ENCODE measurements at places on chromosomes 2 and 18.

GRCh38 chr2:203585516-203585915 is 50.4 kb upstream of the RAPH1 start:
- H3K36me3 ChIP-seq, result no peaks in the 10 kb centered on the region
- DNase-seq, result no peak
- H3K4me3 ChIP-seq, result no peak overlapping the region
- H3K27me3 ChIP-seq, result no peaks in the 10 kb centered on the region
- peaks cover 6% of the 10 kb centered on the region for H3K4me1 ChIP-seq

GRCh38 chr18:3649135-3649632 is 199.2 kb downstream of the TGIF1 start:
- no peak overlapping the region for H3K27ac ChIP-seq
- no peaks in the 10 kb centered on the region for H3K27me3 ChIP-seq
- H3K4me1 ChIP-seq, result no peaks in the 10 kb centered on the region

DNA sequence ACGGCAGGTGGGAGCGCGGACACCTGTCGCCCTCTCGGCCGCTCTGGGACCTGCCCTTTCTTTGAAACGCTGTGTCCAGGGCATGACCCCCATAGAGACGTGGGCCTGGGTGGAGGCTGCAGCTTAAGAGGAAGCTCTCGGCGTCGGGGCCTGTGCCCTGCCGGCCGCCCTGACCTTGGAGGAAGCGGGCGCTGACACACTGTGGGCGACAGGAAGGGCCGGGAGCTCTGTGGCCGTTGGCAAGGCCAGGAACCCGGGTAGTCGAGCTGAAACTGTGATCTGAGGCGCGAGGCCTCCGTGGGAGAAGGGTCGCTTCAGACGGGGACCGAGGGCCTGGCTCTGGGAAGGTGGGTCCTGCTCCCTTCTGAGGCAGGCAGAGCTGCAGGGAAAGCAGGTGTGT is 28.2 kb downstream of the KCNG2 start:
- H3K4me3 ChIP-seq, result no peak overlapping the region
- DNase-seq, result no peak
- no peak overlapping the region for H3K27ac ChIP-seq
- no peaks in the 10 kb centered on the region for H3K27me3 ChIP-seq
- no peaks in the 10 kb centered on the region for H3K4me1 ChIP-seq

GRCh38 chr2:67684991-67685390 is 287.9 kb downstream of the ETAA1 start:
- DNase-seq, result no peak
- no peak overlapping the region for H3K27ac ChIP-seq
- H3K4me1 ChIP-seq, result no peaks in the 10 kb centered on the region
- no peaks in the 10 kb centered on the region for H3K27me3 ChIP-seq

GRCh38 chr2:236107536-236107935 is 60.6 kb downstream of the GBX2 start:
- H3K36me3 ChIP-seq, result no peaks in the 10 kb centered on the region
- DNase-seq, result no peak
- H3K4me3 ChIP-seq, result no peak overlapping the region
- H3K27me3 ChIP-seq, result no peaks in the 10 kb centered on the region
- H3K27ac ChIP-seq, result no peak overlapping the region

- no peak for DNase-seq
- H3K4me3 ChIP-seq, result no peak overlapping the region
- no peaks in the 10 kb centered on the region for H3K36me3 ChIP-seq
- H3K27ac ChIP-seq, result no peak overlapping the region
- no peaks in the 10 kb centered on the region for H3K4me1 ChIP-seq
These were observed 993.6 kb downstream of the LRP1B start for GRCh38 chr2:141137122-141137693.

DNA sequence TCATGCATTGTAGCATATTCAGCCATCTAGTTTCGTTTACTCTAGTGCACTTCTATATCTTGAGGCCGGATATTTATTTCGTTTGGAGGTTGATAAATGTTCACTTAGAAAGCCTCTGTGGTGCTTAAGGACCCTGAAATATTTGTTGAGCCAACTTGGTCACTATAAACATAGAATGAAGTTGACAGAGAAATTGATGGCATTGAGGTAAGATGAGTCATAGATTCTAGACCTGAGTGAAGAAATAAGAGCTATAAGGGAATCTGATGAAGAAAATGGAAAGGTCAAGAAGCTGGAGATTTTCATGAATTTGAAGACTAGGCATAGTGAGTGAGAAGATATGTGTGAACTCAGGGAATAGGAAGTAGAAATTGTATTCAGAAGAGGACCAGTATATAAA is 35.9 kb downstream of the EPC2 start:
- DNase-seq, result no peak
- no peak overlapping the region for H3K27ac ChIP-seq
- no peaks in the 10 kb centered on the region for H3K36me3 ChIP-seq
- no peaks in the 10 kb centered on the region for H3K4me1 ChIP-seq
- H3K4me3 ChIP-seq, result no peak overlapping the region
- no peaks in the 10 kb centered on the region for H3K27me3 ChIP-seq

- peak; percentile 23 for DNase-seq
- H3K4me1 ChIP-seq, result peaks cover 24% of the 10 kb centered on the region
- H3K27ac ChIP-seq, result no peak overlapping the region
- H3K36me3 ChIP-seq, result no peaks in the 10 kb centered on the region
- H3K27me3 ChIP-seq, result 0 out of 2 replicates have a peak, but pooled peaks cover 1% of the 10 kb centered on the region
These were observed 32.9 kb upstream of the INHBB start for GRCh38 chr2:120312860-120313694.

DNA sequence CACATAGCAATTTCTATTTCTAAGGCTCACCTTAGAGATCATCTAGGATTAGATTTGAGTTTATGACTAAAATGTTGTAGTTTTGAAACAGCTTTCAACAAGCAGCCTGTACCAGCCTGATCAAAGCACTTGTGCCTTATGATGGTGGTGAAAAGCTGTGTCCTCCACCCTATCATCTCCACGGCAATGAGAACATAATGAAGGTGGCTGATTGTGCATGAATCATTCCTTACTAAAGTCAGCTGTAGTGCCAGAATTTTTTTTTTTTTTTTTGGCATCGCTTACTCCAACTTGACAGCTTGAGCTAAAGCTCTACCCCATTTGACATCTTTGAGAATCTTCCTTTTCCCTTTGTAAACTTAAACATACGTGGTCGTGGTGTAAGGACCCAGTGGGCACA is 86.0 kb downstream of the DCC start:
- no peaks in the 10 kb centered on the region for H3K36me3 ChIP-seq
- H3K27me3 ChIP-seq, result no peaks in the 10 kb centered on the region
- H3K4me1 ChIP-seq, result no peaks in the 10 kb centered on the region
- H3K4me3 ChIP-seq, result no peak overlapping the region

- no peak overlapping the region for H3K27ac ChIP-seq
- no peak for DNase-seq
- H3K4me1 ChIP-seq, result no peaks in the 10 kb centered on the region
- no peaks in the 10 kb centered on the region for H3K27me3 ChIP-seq
These were observed 7.3 kb upstream of the CHN1 start for GRCh38 chr2:175012516-175012915.

- H3K36me3 ChIP-seq, result no peaks in the 10 kb centered on the region
- no peaks in the 10 kb centered on the region for H3K27me3 ChIP-seq
- no peak for DNase-seq
- no peak overlapping the region for H3K4me3 ChIP-seq
These were observed 129.2 kb downstream of the MEP1B start for GRCh38 chr18:32319084-32319483.

DNA sequence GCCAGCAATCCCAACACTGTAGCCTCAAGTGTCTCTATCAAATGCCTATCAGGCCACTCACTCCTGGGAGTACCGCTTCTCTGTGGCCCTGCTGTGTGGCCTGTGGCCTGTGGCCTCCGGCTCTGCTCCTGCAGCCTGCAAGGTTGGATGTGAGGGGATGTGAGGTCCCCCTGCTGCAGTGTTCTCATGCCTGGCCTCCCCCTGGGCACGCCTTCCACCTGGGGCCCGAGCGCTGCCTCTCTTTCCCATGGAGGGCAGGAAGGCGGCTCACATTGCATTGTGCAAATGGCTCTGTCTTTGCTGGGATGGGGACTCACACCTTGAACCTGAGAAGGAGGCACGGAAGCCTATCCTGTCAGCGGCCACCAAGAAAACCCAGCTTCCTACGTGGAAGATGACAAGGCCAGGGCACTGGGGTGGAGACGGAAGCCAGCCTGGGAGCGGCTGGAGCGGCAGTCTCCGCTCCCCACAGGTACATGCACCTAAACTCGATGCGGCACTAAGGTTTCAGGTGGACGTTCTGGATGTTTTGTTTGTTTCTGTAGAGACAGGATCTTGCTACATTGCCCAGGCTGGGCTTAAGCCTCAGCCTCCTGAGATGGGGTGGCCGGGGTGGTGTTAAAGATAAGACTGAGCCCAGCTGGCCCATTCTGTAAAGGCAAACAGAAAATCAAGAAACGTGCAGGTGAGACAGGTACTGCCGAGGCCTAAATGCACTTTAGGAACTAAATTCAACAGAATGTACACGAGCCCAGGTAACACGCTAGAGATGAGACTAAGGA is 140.1 kb downstream of the HDAC4 start:
- H3K27ac ChIP-seq, result no peak overlapping the region
- peaks cover 33% of the 10 kb centered on the region for H3K4me1 ChIP-seq
- DNase-seq, result no peak
- no peak overlapping the region for H3K4me3 ChIP-seq

DNA sequence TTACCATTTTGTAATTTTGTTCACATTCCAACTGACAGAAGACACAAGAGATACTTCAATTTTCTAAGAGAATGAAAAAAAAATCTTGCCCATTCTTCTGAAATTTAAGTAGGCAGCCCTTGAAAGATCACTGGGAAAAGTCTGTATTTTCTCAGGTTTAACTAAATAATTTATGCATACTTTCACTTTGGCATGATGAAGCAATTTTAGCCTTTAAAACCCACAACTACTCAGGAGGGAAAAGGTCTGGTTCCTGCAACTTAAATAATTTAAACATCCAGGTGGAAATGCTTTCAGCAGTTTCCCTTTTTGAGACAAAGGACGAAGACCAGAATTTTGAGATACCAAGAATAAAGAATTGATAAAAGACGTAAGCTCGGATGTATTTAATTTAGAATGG is 61.4 kb downstream of the ZEB2 start:
- H3K27me3 ChIP-seq, result no peaks in the 10 kb centered on the region
- no peak overlapping the region for H3K27ac ChIP-seq
- no peaks in the 10 kb centered on the region for H3K4me1 ChIP-seq
- no peaks in the 10 kb centered on the region for H3K36me3 ChIP-seq

GRCh38 chr2:232436381-232437194 is 19.4 kb upstream of the ALPI start:
- H3K27ac ChIP-seq, result no peak overlapping the region
- no peaks in the 10 kb centered on the region for H3K4me1 ChIP-seq
- no peak for DNase-seq
- H3K27me3 ChIP-seq, result no peaks in the 10 kb centered on the region

DNA sequence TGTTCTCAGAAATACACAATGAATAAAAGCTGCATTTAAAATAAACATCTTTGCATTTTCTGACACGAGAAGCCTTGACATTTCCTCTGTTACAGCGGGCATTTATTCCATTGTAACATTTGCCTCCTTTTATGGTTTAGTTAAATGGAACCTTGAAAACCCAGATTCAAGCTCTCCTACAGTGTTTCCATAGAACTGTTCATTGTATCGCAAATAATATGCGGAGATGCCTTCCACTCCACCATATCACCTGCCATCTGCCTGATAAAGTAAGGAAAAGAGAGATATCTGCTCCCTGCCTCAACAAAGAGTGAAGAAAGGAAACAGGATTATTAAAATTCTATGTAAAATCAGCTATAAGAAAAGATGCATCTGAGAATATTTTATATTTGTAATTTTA is 69.8 kb downstream of the CDH19 start:
- H3K36me3 ChIP-seq, result no peaks in the 10 kb centered on the region
- no peak for DNase-seq
- H3K4me3 ChIP-seq, result no peak overlapping the region
- H3K27me3 ChIP-seq, result no peaks in the 10 kb centered on the region
- no peaks in the 10 kb centered on the region for H3K4me1 ChIP-seq

- no peaks in the 10 kb centered on the region for H3K36me3 ChIP-seq
- no peaks in the 10 kb centered on the region for H3K27me3 ChIP-seq
- peaks cover 8% of the 10 kb centered on the region for H3K4me1 ChIP-seq
These were observed 85.1 kb downstream of the CLHC1 start for GRCh38 chr2:55147041-55147440.

- no peak for DNase-seq
- H3K27me3 ChIP-seq, result no peaks in the 10 kb centered on the region
- H3K4me3 ChIP-seq, result no peak overlapping the region
- no peak overlapping the region for H3K27ac ChIP-seq
- no peaks in the 10 kb centered on the region for H3K4me1 ChIP-seq
- peaks cover 3% of the 10 kb centered on the region for H3K36me3 ChIP-seq
These were observed 40.5 kb downstream of the ABHD3 start for GRCh38 chr18:21664069-21664468.

All from GM12878 (cell line).